ENCODE measurements at places on chromosomes 7 and 10.
A peak's percentile ranks its signal among the peaks of the same experiment; 100 is the strongest.

- H3K4me3 ChIP-seq: no peak overlapping the region
- no peaks in the 10 kb centered on the region for H3K36me3 ChIP-seq
Measured at GRCh38 chr10:115860182-115861107, 412.6 kb downstream of the GFRA1 start.

DNA sequence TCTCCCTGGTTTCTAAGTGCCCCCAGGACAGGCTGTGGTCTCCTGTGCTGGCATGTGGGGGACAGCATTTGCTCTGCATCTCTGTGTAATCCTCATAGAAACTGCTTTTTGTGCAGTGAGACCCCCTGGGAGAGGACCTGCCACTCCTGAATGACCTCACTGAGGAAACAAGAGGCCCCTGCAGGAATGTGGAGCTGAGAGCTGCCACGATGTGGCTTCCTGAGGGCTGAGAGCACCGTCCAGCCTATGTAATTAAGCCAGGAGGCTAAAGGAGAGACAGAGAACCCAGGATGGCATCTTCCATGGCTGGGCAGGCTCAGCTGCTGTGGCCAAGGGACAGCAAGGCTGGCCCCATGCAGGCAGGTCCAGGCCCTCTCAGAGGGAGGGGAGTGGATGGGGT, 32.3 kb upstream of the ADGRA1 start:
- H3K27ac ChIP-seq: no peak overlapping the region
- no peaks in the 10 kb centered on the region for H3K27me3 ChIP-seq
- H3K36me3 ChIP-seq: no peaks in the 10 kb centered on the region

GRCh38 chr10:79335470-79336235, 11.6 kb upstream of the PPIF start:
- peaks cover 16% of the 10 kb centered on the region for H3K27me3 ChIP-seq
- H3K36me3 ChIP-seq: peaks cover 2% of the 10 kb centered on the region
- H3K27ac ChIP-seq: peak overlapping the region; percentile 49

GRCh38 chr7:47170516-47170915, 411.4 kb downstream of the TNS3 start:
- H3K36me3 ChIP-seq: no peaks in the 10 kb centered on the region
- H3K4me3 ChIP-seq: no peak overlapping the region
- H3K4me1 ChIP-seq: no peaks in the 10 kb centered on the region
- no peak overlapping the region for H3K27ac ChIP-seq

GRCh38 chr10:117541909-117542705, 439 bp upstream of the EMX2 start:
- DNase-seq: no peak
- peaks cover 17% of the 10 kb centered on the region for H3K4me1 ChIP-seq
- H3K27me3 ChIP-seq: peaks cover 98% of the 10 kb centered on the region
- H3K27ac ChIP-seq: peak overlapping the region; percentile 70

- peaks cover 21% of the 10 kb centered on the region for H3K27me3 ChIP-seq
- no peak for DNase-seq
- H3K4me3 ChIP-seq: no peak overlapping the region
- H3K4me1 ChIP-seq: no peaks in the 10 kb centered on the region
- H3K27ac ChIP-seq: no peak overlapping the region
Measured at GRCh38 chr7:5445981-5446594, 22.5 kb upstream of the TNRC18 start.

- no peak for DNase-seq
- H3K4me1 ChIP-seq: no peaks in the 10 kb centered on the region
- peaks cover 5% of the 10 kb centered on the region for H3K27me3 ChIP-seq
- no peaks in the 10 kb centered on the region for H3K36me3 ChIP-seq
- no peak overlapping the region for H3K4me3 ChIP-seq
Measured at GRCh38 chr7:66974986-66975590, 20.3 kb downstream of the SBDS start.

- peaks cover 68% of the 10 kb centered on the region for H3K4me1 ChIP-seq
- no peak overlapping the region for H3K27ac ChIP-seq
- no peaks in the 10 kb centered on the region for H3K27me3 ChIP-seq
- H3K36me3 ChIP-seq: peaks cover 27% of the 10 kb centered on the region
- H3K4me3 ChIP-seq: no peak overlapping the region
Measured at GRCh38 chr7:4730971-4731370, 44.5 kb upstream of the AP5Z1 start.

DNA sequence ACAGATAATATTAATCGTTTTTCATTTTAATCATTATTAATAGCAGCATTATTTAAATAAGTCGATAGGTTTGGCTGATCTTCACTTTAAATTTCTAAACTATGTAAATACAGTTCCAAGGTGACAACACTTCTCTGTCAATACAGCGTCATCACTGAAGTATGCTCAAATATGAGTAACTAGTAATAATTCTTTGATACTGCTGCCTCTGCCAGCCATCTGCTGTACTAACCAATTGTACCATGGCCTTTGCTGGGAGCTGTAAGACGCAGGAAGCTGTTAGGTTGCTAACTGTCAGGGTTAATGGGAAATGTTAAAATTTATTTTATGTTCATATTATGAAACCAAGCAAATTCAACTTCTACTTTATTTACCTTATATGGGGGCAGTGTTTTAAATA, 1650.5 kb upstream of the LRRTM3 start:
- no peak for DNase-seq
- H3K36me3 ChIP-seq: no peaks in the 10 kb centered on the region
- no peaks in the 10 kb centered on the region for H3K27me3 ChIP-seq

- H3K36me3 ChIP-seq: no peaks in the 10 kb centered on the region
- H3K4me1 ChIP-seq: peaks cover 3% of the 10 kb centered on the region
- peaks cover 7% of the 10 kb centered on the region for H3K27me3 ChIP-seq
- no peak overlapping the region for H3K27ac ChIP-seq
- H3K4me3 ChIP-seq: no peak overlapping the region
- DNase-seq: no peak
Measured at GRCh38 chr7:116801092-116801710, 61.2 kb upstream of the CAPZA2 start.

DNA sequence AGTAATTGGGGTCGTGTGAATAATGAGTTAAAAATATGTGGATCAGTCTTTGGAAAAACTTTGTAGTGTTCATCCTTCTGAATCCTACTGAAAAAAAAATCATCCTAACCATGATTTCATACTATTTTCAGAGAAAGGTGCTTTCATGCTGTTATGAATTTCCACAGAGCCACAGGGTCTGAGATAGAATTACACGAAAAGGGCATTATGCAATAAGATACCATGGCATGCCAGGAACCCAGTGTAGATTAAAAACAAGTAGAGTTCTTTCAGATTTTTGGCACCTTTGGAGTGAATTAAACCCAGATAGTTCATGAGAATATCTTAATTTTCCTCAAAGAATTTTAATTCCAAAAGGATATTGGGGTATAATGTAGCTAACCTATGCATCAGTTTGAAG, 47.5 kb upstream of the AGMO start:
- no peaks in the 10 kb centered on the region for H3K27me3 ChIP-seq
- H3K4me1 ChIP-seq: no peaks in the 10 kb centered on the region
- no peak overlapping the region for H3K4me3 ChIP-seq
- no peak for DNase-seq
- no peaks in the 10 kb centered on the region for H3K36me3 ChIP-seq

- no peak for DNase-seq
- no peaks in the 10 kb centered on the region for H3K27me3 ChIP-seq
- H3K36me3 ChIP-seq: no peaks in the 10 kb centered on the region
Measured at GRCh38 chr10:65861249-65861648, 1064.6 kb upstream of the LRRTM3 start.

DNA sequence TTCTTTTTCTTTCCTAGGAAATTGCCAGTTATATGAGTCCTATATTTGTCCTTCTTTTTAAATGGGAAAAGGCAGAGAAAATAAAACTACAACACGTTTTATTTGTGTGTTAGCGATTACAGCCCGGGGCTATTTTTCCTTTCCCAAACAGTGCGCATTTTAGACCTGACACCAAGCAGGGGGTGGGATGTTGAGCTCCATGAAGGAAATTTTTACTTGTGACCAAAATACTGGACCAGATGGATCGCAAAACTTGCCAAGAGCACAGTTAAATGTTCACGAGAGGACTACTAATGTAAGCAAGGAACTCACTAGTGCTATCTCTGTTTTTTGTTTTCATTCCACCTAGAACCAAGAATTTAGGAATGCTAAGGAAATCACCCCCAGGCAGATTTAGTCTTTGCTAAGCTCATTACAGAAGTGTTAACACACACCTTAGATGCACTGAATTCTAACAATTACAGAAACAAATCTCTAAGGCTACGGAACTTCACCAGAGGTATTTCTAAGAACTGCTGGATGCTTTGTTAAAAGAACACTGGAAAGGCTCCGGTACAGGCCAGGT, 114.8 kb downstream of the JAZF1 start:
- no peak overlapping the region for H3K4me3 ChIP-seq
- H3K36me3 ChIP-seq: no peaks in the 10 kb centered on the region
- no peaks in the 10 kb centered on the region for H3K4me1 ChIP-seq
- DNase-seq: no peak
- H3K27ac ChIP-seq: no peak overlapping the region

DNA sequence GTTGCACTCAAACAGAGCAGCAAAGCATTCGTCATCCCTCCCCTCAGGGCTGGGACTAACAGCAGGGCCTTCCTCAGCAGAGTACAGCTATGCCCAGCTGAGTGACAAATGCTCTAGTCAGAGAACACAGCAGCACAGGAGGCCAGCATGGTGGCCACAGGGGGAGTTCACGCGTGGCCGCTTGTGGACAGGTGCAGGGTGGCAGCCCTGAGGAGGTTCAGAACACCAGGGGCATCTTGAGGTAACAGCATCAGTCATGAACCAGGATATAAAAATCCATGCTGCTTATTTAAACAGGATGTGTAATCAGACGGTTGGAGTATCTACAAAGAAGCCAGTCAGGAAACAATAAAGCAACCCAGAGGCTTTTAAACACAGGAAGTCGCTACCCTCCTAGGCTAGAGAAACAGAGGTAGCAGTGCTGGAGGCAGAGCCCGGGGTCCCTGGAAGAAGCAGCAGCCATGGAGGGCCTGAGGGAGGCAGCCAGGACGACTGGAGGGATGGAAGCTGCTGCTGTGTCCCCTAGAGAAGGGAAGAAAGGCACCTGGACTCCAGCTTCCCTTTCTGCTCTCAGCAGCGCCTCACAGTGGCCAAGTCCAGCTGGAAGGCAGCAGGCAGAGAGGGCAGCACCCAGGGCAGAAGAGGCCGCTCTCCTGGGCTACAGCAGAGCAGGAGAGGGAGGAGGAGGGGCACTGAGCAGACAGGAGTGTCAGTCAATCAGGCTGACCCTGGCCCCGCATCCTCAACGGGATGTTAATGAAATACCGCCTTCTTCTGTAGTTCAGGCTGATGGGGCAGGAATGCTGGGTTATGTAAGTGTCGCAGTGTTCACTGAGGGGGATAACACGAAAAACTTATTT, 70.8 kb upstream of the UCN3 start:
- peaks cover 85% of the 10 kb centered on the region for H3K4me1 ChIP-seq
- H3K27me3 ChIP-seq: no peaks in the 10 kb centered on the region
- DNase-seq: peak; percentile 88

- peaks cover 1% of the 10 kb centered on the region for H3K36me3 ChIP-seq
- no peak overlapping the region for H3K4me3 ChIP-seq
- H3K27me3 ChIP-seq: no peaks in the 10 kb centered on the region
- DNase-seq: no peak
Measured at GRCh38 chr7:36692456-36692855, 31.8 kb downstream of the AOAH start.

DNA sequence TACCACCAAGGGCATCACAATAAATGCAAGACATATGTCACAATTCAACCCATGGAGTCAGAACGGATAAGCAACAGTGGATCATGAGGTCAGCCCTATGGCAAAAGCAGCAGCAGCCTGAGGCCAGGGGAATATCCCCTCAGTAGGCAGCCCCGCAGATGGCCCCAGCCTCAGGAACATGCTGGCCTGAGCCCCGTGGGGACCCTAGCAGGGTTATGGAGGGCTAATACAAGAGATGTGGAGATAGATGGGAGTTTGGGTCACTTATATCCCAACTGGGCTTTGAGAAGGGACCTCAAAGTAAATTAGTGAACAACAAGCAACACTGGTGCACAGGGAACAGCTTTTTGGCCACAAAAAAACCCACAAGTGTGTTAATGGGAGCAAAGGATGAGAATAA, 9.1 kb downstream of the TMEM72 start:
- no peak overlapping the region for H3K27ac ChIP-seq
- H3K36me3 ChIP-seq: no peaks in the 10 kb centered on the region
- no peaks in the 10 kb centered on the region for H3K4me1 ChIP-seq
- H3K27me3 ChIP-seq: peaks cover 18% of the 10 kb centered on the region
- no peak for DNase-seq

GRCh38 chr10:33237736-33238624, 96.5 kb downstream of the NRP1 start:
- peaks cover 11% of the 10 kb centered on the region for H3K27me3 ChIP-seq
- no peak overlapping the region for H3K27ac ChIP-seq
- H3K36me3 ChIP-seq: no peaks in the 10 kb centered on the region
- H3K4me3 ChIP-seq: no peak overlapping the region

- H3K4me3 ChIP-seq: no peak overlapping the region
- H3K27me3 ChIP-seq: no peaks in the 10 kb centered on the region
Measured at GRCh38 chr10:31678139-31678536, 250.5 kb downstream of the ARHGAP12 start.

DNA sequence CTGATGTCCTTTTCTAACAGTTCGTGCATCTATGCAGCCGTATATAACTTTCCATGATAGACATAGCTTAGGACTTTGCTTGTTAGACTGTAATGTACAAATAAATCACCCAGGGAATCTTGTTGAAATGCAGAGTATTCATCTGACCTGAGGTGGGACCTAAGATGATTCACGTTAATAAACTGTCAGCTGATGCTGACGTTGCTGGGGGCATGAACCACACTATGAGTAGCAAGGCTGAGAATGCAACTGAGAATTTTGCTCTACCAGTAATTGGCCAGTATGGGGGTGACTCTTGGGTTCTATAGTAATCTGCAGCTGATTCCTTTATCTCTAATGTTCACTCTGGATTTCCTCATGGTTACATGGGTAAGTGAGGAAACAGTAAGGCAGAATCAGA, 130.1 kb upstream of the MALRD1 start:
- H3K4me3 ChIP-seq: no peak overlapping the region
- H3K27ac ChIP-seq: no peak overlapping the region
- DNase-seq: no peak

DNA sequence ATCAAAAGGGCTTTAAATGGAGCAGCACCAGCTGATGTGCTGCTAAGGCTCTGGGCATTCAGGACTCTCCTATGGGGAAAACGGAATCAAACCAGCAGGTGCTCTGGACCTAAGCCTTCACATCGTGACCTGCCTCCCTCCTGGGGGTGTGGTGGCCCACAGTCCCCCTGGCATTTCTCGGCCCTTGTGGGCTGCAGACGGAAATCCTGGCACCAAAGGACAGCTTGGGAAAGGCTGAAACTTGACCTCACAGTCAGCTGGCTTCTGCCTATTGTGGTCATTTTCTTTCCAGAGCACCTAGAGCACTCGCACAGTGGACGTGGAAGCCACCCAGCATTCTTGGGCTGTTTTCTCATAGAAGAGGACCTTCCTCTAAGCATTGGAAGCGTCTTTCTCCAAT, 74.8 kb downstream of the TPST1 start:
- no peak for DNase-seq
- H3K4me1 ChIP-seq: no peaks in the 10 kb centered on the region
- no peaks in the 10 kb centered on the region for H3K36me3 ChIP-seq
- H3K27me3 ChIP-seq: no peaks in the 10 kb centered on the region

DNA sequence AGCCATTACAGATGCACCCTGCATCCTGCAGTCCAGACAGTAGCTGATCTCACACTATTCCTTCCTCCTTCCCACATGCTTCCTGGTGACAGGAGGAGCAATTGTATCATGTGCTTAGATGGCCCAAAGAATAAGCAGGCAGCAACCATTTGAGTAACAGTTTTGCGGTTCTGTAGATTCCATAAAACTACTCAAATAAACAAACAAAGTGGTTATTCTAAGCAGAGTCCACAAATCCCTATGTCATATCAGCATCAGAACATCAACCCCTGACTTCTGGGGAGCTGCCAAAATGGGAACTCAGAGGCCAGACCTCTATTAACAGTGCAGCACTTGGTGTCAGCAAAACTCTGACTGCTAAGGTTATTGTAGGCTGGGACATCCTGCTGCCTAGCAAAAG, 226.0 kb downstream of the SORCS1 start:
- no peaks in the 10 kb centered on the region for H3K4me1 ChIP-seq
- H3K27ac ChIP-seq: no peak overlapping the region
- H3K36me3 ChIP-seq: no peaks in the 10 kb centered on the region

Measured in activated naive CD4-positive, alpha-beta T cell treated with anti-CD3 and anti-CD28 coated beads, Interleukin-2, amount 10 ng/mL, durations not matched to agents 7 days and 5 days (primary cell).